Dermis microvascular lymphatic vessel endothelial cell (primary cell): ENCODE measurements at places on chromosomes 12 and 14. TPM values are rescaled to one million over a fixed set of nuclear protein-coding genes. Genes with fewer than 3 reads are reported as not detected.

Gene GLT1D1
- total RNA-seq = not detected in 2 replicates

Gene CHURC1
- 35.7 and 52.6 TPM in 2 replicates for total RNA-seq

Gene RGS6
- not detected in 2 replicates for total RNA-seq

Gene TSHR
- not detected in 2 replicates for total RNA-seq

Gene USP15
- 44.4 and 55.6 TPM in 2 replicates for total RNA-seq

Gene CELA1
- total RNA-seq = not detected in 2 replicates

Gene ADAM20
- 0.13 and 0.76 TPM in 2 replicates for total RNA-seq

Gene AP4S1
- total RNA-seq = 3.3 and 4.4 TPM in 2 replicates

Gene NRIP2
- total RNA-seq = 0.13 TPM in 1 of 2 replicates, not detected in the other

Gene KLRC2
- not detected in 2 replicates for total RNA-seq

Gene BDKRB1
- total RNA-seq = not detected in 2 replicates

Gene OAS2
- 2.9 and 4.5 TPM in 2 replicates for total RNA-seq

Gene DHRS7
- 78.3 and 80.0 TPM in 2 replicates for total RNA-seq

Gene KRT73
- total RNA-seq = not detected in 2 replicates

Gene TAOK3
- total RNA-seq = 15.3 and 16.7 TPM in 2 replicates

Gene SLC10A1
- not detected in 2 replicates for total RNA-seq

Gene TTC7B
- total RNA-seq = 13.9 and 25.5 TPM in 2 replicates

Gene TTC6
- total RNA-seq = under 0.01 and 0.13 TPM in 2 replicates

Gene GYS2
- total RNA-seq = not detected in 2 replicates

Gene RNASE4
- total RNA-seq = 16.2 and 26.9 TPM in 2 replicates

Gene GALNT9
- total RNA-seq = under 0.01 TPM in 1 of 2 replicates, not detected in the other

Gene STON2
- total RNA-seq = 87.4 and 176 TPM in 2 replicates

Gene TROAP
- total RNA-seq = 5.1 and 9.6 TPM in 2 replicates

Gene IFI27
- 54.5 and 62.0 TPM in 2 replicates for total RNA-seq

Gene HOXC11
- not detected in 2 replicates for total RNA-seq

Gene MYBPC1
- total RNA-seq = not detected in 2 replicates

Gene CRADD
- total RNA-seq = 9.6 and 11.3 TPM in 2 replicates

Gene CABP1
- total RNA-seq = not detected in 2 replicates

Gene OTUB2
- total RNA-seq = 0.64 and 0.89 TPM in 2 replicates

Gene SPX
- total RNA-seq = not detected in 2 replicates

Gene SLC24A4
- total RNA-seq = under 0.01 TPM in 2 replicates

Gene IL22
- not detected in 2 replicates for total RNA-seq

Gene PDE3A
- total RNA-seq = 0.39 and 0.51 TPM in 2 replicates

Gene MAP4K5
- total RNA-seq = 33.0 and 55.5 TPM in 2 replicates

Gene COCH
- total RNA-seq = 1.5 and 7.2 TPM in 2 replicates

Gene CHPT1
- total RNA-seq = 18.2 and 27.4 TPM in 2 replicates

Gene PLCZ1
- total RNA-seq = not detected in 2 replicates

Gene LBHD2
- not detected in 2 replicates for total RNA-seq

Gene FAM234B
- 7.3 and 10.5 TPM in 2 replicates for total RNA-seq

Gene CCDC92
- total RNA-seq = 4.1 and 7.0 TPM in 2 replicates

Gene CCDC177
- total RNA-seq = not detected in 2 replicates

Gene PAX9
- total RNA-seq = not detected in 2 replicates

Gene DBX2
- total RNA-seq = not detected in 2 replicates

Gene SIX1
- total RNA-seq = under 0.01 TPM in 1 of 2 replicates, not detected in the other

Gene YAF2
- 11.0 and 12.3 TPM in 2 replicates for total RNA-seq

Gene ATF7IP
- total RNA-seq = 14.4 and 14.9 TPM in 2 replicates

Gene MAP1LC3B2
- total RNA-seq = 0.13 and 0.63 TPM in 2 replicates

Gene EIF2S3B
- total RNA-seq = 0.89 and 1.0 TPM in 2 replicates

Gene CLEC14A
- total RNA-seq = 84.2 and 116 TPM in 2 replicates

Gene TSPAN8
- not detected in 2 replicates for total RNA-seq

Gene LGR5
- total RNA-seq = not detected in 2 replicates

Gene SCNN1A
- under 0.01 TPM in 2 replicates for total RNA-seq
